ENCODE measurements at places on chromosomes 4 and X.

DNA sequence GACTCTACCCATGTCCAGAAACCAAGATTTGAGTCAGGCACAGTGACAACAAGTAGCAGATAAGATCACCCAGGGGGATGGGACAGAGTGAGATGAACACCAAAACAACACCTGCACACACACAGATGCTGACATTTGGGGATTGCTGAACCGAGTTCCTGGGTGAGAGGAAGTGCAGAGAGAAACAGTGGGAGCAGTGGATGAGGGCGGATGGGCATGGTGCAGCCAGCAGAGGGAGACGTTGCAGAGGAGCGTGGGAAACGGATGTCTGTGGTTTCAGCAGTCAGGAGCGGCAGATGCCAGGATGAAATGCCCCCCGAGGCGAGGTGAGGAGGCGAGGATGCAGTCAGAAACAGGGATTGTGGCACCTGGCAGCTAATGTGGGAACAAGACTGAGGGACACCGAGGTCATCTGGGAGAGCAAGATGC, 78.6 kb upstream of the STS start:
- no peaks in the 10 kb centered on the region for H3K4me1 ChIP-seq
- no peak overlapping the region for H3K27ac ChIP-seq
- no peaks in the 10 kb centered on the region for H3K36me3 ChIP-seq
- no peaks in the 10 kb centered on the region for H3K27me3 ChIP-seq
- no peak for DNase-seq
- H3K4me3 ChIP-seq: no peak overlapping the region

GRCh38 chrX:72020204-72020603, 109.6 kb downstream of the NHSL2 start:
- no peaks in the 10 kb centered on the region for H3K27me3 ChIP-seq
- H3K36me3 ChIP-seq: no peaks in the 10 kb centered on the region
- peak; percentile 22 for DNase-seq
- no peak overlapping the region for H3K4me3 ChIP-seq

DNA sequence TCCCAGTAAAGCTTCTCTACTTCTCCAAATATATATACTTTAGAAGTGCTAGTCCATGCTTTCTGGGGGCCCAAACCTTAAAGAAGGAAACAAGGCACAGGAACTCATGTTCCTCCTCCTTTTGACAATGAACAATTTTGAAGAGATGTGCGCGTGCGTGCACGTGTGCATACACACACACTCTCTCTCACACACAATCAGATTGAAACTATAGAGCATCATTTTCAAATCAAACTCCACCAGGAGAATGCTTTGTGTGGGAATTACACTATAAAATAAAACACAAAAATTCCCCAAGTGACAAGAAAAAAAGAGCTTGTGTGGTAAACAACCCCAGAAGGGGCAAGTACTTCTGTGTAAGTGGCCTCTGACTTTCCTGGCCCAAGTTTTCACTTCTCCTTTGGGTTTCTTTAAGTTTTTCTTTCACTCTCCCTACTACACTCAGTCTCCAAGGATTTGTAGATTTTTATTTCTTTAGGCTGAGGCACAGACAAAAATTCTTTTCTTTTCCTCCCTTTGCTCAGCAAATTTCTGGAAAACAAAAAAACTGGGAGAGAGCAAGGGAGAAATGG, 46.6 kb upstream of the SHISA3 start:
- no peak overlapping the region for H3K4me3 ChIP-seq
- H3K36me3 ChIP-seq: no peaks in the 10 kb centered on the region
- no peaks in the 10 kb centered on the region for H3K4me1 ChIP-seq
- no peak overlapping the region for H3K27ac ChIP-seq

- no peaks in the 10 kb centered on the region for H3K36me3 ChIP-seq
- H3K27ac ChIP-seq: no peak overlapping the region
- no peak overlapping the region for H3K4me3 ChIP-seq
- H3K4me1 ChIP-seq: no peaks in the 10 kb centered on the region
These were observed 10.6 kb downstream of the C4orf54 start for GRCh38 chr4:99647071-99647470.

- H3K27ac ChIP-seq: no peak overlapping the region
- DNase-seq: no peak
- no peaks in the 10 kb centered on the region for H3K27me3 ChIP-seq
- no peaks in the 10 kb centered on the region for H3K4me1 ChIP-seq
- no peaks in the 10 kb centered on the region for H3K36me3 ChIP-seq
These were observed 201.6 kb downstream of the TEX13A start for GRCh38 chrX:105018865-105019264.

DNA sequence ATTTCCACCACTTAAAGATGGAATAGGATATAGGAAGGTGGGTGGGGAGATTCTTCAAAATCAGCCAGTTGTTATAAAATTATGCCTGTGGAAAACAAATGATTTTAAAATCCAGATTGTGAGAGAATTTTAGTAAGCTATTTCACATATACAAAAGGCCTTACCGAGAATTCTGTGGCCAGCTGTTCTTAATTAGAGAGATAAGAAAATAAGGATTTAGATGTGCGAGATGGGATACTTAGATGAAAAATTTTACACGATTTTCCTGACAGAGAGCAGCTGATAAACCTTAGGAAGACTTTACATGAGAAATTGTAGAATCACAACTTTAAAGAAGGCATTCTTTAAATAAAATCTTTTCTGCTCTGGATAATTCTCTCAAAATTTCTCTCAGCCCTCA, 94.5 kb upstream of the IQCM start:
- H3K27ac ChIP-seq: no peak overlapping the region
- no peak for DNase-seq
- no peak overlapping the region for H3K4me3 ChIP-seq
- H3K36me3 ChIP-seq: no peaks in the 10 kb centered on the region

- no peak overlapping the region for H3K27ac ChIP-seq
- no peaks in the 10 kb centered on the region for H3K27me3 ChIP-seq
- no peaks in the 10 kb centered on the region for H3K36me3 ChIP-seq
- DNase-seq: no peak
These were observed 152.2 kb downstream of the STK32B start for GRCh38 chr4:5203309-5203992.

GRCh38 chr4:105194328-105195231, 47.9 kb downstream of the TET2 start:
- no peaks in the 10 kb centered on the region for H3K36me3 ChIP-seq
- DNase-seq: no peak
- no peak overlapping the region for H3K4me3 ChIP-seq

GRCh38 chr4:107863416-107863815, 38.7 kb downstream of the SGMS2 start:
- H3K36me3 ChIP-seq: no peaks in the 10 kb centered on the region
- H3K27ac ChIP-seq: no peak overlapping the region
- H3K4me3 ChIP-seq: no peak overlapping the region

- no peak for DNase-seq
- H3K36me3 ChIP-seq: no peaks in the 10 kb centered on the region
- H3K4me1 ChIP-seq: no peaks in the 10 kb centered on the region
- no peaks in the 10 kb centered on the region for H3K27me3 ChIP-seq
- no peak overlapping the region for H3K4me3 ChIP-seq
These were observed 25.8 kb downstream of the OTUD4 start for GRCh38 chr4:145154573-145154972.

DNA sequence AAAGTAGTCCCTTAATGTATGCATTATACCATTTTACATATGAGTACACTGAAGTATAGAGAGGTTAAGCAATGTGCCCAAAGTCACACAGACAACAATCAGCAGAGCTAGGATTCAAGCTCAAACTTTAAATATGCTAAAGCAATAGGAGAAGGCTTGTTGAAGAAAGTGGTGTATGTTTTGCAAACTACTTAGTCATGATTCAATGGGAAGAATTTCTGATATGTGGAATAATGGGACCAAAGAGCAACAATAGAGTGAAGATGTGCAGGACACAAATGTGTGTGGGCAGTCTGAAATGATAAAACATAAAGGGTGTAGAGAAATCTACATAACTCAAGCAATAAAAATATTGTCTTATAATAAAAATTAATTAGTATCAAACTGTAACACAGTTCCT, 109.0 kb upstream of the ARSJ start:
- no peaks in the 10 kb centered on the region for H3K4me1 ChIP-seq
- H3K27me3 ChIP-seq: no peaks in the 10 kb centered on the region
- no peak overlapping the region for H3K4me3 ChIP-seq
- no peak for DNase-seq

DNA sequence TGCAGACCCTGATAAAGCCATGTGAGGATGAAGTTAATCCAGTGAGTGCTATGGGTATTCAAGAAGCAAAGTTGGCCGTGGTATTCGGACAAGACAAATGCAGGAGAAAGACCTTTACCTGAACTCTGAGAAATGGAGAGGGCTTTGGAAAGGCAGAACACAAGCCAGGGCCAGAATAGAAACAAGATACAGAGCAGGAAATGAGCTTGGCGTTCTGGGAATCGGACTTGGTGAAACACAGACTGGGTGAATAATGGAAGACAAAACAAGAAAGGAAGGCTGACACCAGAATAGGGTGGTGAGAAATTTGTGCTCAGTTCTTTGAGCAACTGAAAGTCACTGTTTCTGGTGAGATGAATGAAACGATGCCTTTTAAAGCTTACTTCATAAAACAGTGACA, 83.3 kb downstream of the VEGFC start:
- no peaks in the 10 kb centered on the region for H3K4me1 ChIP-seq
- no peak for DNase-seq
- no peak overlapping the region for H3K27ac ChIP-seq
- H3K36me3 ChIP-seq: no peaks in the 10 kb centered on the region
- H3K27me3 ChIP-seq: no peaks in the 10 kb centered on the region
- H3K4me3 ChIP-seq: no peak overlapping the region

DNA sequence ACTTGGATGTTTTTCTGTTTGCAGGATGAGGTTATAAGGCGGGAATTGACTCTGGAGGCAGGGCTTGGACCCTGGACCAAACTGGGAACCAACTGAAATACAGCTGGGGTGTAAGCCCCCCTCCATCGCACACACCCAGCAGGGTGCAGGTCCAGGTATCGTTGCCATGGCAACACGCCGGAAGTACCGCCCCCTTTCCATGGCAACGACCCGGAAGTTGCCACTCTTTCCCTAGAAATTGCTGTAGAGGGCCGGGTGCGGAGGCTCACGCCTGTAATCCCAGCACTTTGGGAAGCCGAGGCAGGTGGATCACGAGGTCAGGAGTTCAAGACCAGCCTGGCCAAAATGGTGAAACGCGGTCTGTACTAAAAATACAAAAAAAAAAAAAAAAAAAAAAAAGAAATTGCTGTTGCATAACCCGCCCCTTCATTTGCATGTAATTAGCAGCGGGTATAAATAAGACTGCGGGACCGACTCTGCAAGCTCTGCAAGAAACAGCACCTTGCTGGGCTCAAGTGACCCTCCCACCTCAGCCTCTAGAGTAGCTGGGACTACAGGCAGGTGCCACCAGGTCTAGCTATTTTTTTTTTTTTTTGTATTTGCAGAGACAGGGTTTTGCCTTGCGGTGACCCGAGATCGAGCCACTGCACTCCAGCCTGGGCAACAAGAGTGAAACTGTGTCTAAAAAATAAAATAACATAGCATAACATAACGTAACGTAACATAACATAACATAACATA, 139.6 kb downstream of the CRLF2 start:
- no peaks in the 10 kb centered on the region for H3K4me1 ChIP-seq
- no peak for DNase-seq
- no peak overlapping the region for H3K27ac ChIP-seq
- H3K27me3 ChIP-seq: no peaks in the 10 kb centered on the region
- H3K36me3 ChIP-seq: no peaks in the 10 kb centered on the region
- H3K4me3 ChIP-seq: no peak overlapping the region

DNA sequence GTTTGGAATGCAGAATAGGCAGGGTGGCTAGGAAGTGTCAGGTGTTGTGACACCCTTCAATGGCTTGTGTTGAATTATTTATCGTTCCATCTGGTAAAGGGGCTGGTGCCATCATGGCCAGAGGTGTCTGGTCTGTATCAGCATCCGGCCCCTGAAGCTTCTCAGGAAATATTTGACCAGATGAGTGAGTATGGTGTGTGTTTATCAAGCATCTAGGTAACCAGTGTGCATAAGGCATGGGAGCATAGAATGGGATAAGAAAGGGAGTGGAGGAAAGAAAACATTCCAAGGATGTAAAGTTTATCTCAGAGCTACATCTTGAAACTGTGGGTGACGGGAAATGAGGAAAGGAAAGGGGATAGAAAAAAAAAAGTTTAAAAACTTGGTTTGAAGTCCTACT, 109.4 kb downstream of the KLHL4 start:
- no peaks in the 10 kb centered on the region for H3K4me1 ChIP-seq
- no peak overlapping the region for H3K27ac ChIP-seq
- H3K36me3 ChIP-seq: no peaks in the 10 kb centered on the region
- H3K4me3 ChIP-seq: no peak overlapping the region
- DNase-seq: no peak

- H3K4me3 ChIP-seq: no peak overlapping the region
- H3K36me3 ChIP-seq: no peaks in the 10 kb centered on the region
- no peak overlapping the region for H3K27ac ChIP-seq
- DNase-seq: no peak
- no peaks in the 10 kb centered on the region for H3K4me1 ChIP-seq
- no peaks in the 10 kb centered on the region for H3K27me3 ChIP-seq
These were observed 27.1 kb upstream of the ALB start for GRCh38 chr4:73376976-73377375.

- H3K4me3 ChIP-seq: no peak overlapping the region
- DNase-seq: no peak
- H3K36me3 ChIP-seq: no peaks in the 10 kb centered on the region
- H3K4me1 ChIP-seq: no peaks in the 10 kb centered on the region
- no peak overlapping the region for H3K27ac ChIP-seq
These were observed 579.2 kb downstream of the BCOR start for GRCh38 chrX:39518476-39519029.

- H3K36me3 ChIP-seq: no peaks in the 10 kb centered on the region
- DNase-seq: no peak
- no peak overlapping the region for H3K4me3 ChIP-seq
- no peaks in the 10 kb centered on the region for H3K4me1 ChIP-seq
These were observed 32.5 kb downstream of the TSPAN5 start for GRCh38 chr4:98625920-98626319.
